Nephron progenitor cell (in vitro differentiated cells): ENCODE measurements at places on chromosomes 6 and 20.
A peak's percentile ranks its signal among the peaks of the same experiment; 100 is the strongest.

GRCh38 chr6:151242420-151242861 lies 2.7 kb downstream of the AKAP12 start:
- DNase-seq, result peak; percentile 26

DNA sequence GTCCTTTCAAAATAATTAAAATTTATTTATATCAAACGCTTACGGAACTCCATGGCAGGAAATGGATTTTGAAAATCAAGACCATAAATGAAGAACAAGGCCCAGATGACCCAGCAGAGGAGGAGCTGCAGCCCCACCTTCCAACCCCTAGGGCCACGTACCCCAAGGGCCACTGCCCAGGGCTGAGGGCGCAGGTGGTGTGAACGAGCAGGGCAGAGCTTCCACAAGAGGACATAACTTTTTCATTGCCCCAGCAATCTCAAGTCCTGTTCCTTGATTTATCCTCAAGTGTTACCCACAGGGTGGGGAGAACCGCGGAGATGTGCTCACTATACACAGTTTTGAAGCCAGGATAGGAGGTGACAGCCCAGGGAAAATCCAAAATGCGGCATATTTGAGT lies 42.8 kb downstream of the PSMG4 start:
- DNase-seq, result no peak

GRCh38 chr20:2780948-2781347 lies 19.5 kb downstream of the CPXM1 start:
- no peak for DNase-seq

DNA sequence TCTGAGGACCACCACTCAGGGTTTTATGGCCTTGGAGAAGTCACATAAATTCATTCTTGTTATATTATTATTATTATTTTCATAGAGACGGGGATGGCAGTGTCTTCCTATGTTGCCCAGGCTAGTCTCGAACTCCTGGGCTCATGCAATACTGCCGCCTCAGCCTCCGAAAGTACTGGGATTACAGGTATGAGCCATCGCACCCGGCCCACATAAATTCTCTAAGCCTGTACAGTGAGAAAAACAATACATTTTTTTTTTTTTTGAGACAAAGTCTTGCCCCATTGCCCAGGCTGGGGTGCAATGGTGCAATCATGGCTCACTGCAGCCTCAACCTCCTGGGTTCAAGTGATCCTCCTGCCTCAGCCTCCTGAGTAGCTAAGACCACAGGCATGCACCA lies 753 bp upstream of the FASTKD5 start:
- DNase-seq, result no peak

- DNase-seq, result no peak
Measured at GRCh38 chr6:74492587-74492986, 713.3 kb downstream of the COL12A1 start.

DNA sequence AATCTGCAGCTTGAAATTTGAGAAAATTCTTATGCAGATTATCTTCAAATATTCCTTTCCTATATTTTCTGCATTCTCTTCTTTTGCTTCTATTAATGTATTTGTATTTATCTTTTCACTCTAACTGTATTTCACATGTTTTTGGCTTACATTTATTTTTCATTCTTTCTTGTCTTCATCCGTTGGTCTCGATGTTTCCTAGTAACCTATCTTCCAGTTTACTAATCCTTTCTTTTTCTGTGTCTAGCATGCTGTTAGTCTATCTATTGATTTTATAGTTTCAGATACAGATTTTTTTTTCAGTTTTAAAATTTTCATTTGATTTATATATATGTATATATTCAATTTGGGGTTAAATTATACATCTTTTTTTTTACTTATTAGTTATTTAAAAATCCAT lies 556.2 kb downstream of the RFPL4B start:
- no peak for DNase-seq

DNA sequence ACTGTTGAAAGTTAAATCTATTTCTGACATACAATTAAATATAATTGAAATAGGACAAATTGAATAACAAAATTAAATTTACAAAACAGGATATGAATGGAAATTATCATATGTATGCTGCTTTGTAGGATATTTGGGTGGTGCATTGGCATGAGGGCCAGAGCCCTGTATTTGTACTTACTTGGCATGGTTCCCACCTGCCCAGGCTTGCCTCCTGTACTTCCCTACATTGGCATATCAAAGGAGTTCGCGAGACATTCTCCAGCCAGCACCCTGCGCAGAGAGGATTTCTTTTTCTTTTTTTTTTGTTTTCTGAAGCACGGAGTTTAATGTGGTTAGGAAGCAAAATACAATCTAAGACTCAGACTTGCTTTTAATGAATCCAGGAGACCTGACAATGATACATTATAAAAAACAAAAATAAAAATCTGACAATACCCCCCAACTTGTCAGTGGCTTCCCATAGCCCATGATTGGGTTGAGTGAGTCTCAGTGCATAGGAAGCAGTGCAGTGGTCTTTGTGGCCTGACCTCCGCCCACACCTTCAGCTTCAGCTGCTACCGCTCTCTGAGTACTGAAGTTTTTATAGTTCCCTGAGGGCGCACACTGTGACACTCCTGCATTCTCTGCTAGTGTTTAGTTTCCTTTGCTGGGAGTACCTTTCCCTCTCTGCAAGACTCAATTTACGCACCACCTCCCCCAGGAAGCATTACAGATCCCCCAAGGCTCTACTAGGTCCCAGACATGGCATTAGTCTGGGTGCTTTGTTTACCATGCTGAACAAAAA lies 440.8 kb downstream of the UTRN start:
- DNase-seq, result peak; percentile 50

GRCh38 chr20:19964289-19965265 lies 52.6 kb upstream of the NAA20 start:
- DNase-seq, result peak; percentile 7

GRCh38 chr20:235891-236290 lies 8.8 kb downstream of the DEFB129 start:
- DNase-seq, result no peak

DNA sequence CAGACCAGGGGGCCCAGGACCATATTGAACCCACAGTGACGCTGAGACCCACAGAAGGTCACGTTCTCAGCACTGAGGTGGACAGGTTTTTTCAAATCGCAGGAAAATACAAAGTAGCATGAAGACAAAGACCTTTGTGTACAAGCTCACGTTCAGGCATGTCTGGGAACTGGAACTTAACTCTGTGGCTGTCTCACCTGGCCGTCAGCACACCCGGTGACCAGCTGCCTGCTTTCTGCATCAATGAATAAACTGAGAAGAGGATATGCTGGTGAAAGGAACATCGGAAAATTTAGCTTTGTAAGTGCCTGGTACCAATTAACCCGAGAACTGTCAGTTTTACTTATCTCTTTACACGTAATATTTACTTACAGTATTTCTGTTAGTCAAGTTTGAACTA lies 36.5 kb downstream of the WDR27 start:
- DNase-seq, result no peak

GRCh38 chr6:16690608-16691142 lies 70.6 kb downstream of the ATXN1 start:
- no peak for DNase-seq
